ENCODE measurements at places on chromosomes 2 and 18.

DNA sequence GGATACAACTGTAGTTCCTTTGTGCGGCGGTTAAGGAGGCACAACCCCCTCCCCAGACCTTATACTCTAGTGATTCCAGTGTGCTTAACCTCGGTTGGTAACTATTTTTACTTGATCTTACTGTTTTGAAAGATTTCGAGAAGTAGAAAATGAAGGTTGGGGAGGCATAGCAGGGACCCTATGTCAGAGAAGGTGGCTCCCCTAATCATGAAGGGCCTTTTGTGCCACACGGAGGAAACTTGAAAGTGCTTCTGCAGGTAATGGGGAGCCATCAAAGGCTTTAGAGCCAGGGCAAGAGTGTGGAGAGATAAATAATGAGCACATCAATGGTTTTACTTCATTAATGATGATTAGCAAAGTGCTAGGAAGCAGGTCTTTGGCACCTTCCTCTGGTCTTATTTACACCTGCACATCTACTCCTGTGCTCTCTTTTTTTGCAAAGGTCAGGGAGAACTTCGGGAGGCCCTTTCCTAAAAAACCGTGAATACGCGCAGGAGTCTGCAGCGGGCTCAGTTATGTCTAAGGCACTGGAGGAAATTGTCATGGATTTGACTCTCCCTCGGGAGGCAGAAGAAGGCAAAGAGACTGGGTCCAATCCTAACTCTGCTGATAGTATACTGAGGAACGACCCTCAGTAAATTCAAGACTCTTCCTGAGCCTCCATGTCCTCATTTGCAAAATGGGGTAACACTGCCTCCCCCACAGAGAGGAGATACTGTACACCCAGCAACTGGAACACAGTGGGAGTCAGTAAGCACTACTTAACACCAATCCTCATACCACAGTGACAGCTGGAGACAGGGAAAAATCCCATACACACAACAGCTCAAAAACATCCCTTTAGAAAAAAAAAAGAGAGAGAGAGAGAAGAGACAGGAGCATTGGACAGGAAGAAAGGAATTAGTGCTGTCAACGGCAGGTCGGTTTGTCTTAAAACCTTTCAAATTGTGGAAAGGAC is 81.6 kb downstream of the DDX1 start:
- DNase-seq, result no peak

DNA sequence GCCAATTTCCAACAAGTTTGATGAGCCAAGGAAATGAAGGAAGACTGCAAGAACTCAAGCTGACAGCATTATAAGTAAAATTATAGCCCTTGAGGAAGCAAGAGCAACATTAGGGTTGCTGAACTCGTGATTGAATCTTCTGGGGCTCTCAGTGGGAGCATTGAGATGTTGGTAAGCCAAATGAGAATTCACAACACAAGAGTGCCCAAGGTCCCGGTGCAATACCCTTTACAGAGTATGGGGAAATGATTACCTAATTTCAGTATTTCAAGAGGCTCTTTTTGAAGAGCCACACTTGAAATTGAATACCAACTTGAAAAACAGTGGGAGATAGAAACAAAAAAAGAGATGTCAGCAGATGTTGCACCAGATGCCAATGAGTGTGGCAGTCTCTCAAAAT is 554.5 kb downstream of the STK39 start:
- peak; percentile 27 for DNase-seq

DNA sequence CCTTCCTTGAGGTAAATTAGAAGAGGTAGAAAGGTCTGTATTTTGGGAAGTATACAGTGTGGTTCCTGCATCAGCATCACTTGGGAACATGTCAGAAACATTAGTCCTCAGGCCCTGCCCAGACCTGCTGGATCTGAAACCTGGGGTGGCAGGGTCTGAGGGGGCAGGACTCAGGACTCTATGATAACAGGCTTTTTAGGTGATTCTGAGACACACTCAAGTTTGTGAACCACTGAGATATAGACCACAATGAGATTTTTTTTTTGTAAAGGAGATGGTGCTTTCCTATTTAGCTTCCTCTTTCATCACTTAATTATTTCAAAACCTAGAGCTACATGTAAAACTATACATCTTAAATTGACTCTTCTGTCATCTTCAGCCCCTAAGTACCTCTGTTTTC is 262.7 kb upstream of the SPOPL start:
- DNase-seq, result no peak

- no peak for DNase-seq
These were observed 18.1 kb upstream of the ADGRF3 start for GRCh38 chr2:26364669-26365068.

DNA sequence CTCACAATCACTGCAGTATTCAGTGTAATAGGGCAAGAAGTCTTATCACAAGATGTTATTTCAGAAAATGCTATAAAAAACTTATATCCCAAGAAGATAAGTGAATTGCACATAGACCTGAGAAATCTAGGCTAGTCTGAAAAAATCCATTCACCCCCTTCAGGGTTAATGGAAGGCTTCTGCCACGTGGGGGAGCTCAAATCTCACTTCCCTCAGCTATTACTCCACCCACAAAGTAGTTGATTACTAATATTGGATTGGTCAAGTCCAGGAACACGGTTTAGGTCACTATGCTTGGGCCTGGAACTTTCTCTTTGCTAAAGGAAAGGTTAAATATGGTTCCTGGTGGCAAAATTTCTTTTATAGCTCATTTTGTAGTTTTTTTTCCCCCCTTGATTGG is 51.2 kb upstream of the ADAM23 start:
- DNase-seq, result peak; percentile 8

DNA sequence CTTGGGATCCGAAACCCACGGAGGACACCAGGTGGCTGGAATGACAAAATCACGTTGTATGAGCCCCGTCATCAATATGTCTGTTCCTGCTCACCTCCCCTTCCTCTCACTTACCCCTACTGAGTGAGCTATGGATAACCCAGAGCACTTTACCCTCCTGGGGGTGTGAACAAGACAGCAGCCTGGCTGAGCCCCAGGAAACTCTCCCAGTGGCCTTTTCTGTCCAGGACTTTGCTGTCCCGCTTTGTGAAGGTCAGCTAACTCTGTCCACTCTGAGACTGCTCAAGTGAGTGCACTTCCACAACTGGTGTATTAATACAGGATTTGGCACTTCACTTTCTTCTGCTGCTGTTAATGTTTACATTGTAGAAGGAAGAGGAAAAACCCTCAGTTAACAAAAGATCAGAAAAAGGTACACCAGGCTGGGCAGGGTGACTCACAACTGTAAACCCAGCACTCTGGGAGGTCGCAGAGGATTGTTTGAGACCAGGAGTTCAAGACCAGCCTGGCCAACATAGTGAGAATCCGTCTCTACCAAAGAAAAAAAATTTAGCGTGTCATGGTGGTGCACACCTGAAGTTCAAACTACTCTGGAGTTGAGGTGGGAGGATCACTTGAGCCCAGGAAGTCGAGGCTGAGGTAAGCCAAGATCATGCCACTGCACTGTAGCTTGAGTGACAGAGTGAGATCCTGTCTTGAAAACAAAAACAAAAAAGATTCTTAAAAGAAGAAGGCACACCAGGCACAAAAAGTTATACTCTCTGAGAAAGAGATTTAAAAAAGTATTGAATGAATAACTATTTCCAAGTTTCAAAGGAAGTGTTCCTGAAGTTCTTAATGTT is 90.3 kb downstream of the CLHC1 start:
- no peak for DNase-seq

- DNase-seq, result no peak
These were observed 24.2 kb downstream of the ITGB1BP1 start for GRCh38 chr2:9398881-9399780.

DNA sequence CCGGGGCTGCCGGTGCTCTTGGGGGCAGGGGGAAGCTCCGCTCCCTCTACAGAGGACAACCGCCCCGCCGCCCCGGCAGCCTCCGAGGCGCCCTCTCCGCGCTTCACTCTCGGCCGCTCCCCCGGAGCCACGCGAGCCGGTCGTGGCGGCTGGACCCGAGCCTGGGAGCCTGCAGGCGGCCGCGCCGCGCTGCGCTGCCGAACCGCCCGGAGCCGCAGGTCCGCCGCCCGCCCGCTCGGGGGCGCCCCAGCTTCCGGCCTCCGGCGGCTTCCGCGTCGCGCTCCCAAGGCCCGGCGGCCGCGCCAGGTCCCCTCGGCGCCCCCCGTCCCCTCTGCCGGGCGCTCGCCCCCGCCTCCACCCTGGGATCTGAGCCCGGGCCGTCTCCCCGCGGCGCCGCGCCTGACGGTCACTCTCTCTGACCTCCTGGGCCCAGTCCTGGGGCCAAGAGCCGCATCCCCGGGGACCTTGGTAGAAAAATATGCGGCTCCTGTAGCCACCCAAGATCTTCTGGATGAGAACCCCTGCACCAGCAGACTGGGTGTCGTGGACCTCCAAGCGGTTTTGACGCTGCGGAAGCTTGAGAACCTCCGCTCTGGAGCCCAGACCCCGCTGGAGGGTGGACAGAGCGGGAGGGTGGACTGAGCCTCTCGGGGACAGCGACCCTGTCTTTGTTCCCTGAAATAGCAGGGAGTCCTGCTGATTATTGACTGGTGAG is 44.3 kb downstream of the SERTAD2 start:
- DNase-seq, result peak; percentile 24

GRCh38 chr2:210577263-210578071 is 21.1 kb downstream of the CPS1 start:
- DNase-seq, result peak; percentile 51

DNA sequence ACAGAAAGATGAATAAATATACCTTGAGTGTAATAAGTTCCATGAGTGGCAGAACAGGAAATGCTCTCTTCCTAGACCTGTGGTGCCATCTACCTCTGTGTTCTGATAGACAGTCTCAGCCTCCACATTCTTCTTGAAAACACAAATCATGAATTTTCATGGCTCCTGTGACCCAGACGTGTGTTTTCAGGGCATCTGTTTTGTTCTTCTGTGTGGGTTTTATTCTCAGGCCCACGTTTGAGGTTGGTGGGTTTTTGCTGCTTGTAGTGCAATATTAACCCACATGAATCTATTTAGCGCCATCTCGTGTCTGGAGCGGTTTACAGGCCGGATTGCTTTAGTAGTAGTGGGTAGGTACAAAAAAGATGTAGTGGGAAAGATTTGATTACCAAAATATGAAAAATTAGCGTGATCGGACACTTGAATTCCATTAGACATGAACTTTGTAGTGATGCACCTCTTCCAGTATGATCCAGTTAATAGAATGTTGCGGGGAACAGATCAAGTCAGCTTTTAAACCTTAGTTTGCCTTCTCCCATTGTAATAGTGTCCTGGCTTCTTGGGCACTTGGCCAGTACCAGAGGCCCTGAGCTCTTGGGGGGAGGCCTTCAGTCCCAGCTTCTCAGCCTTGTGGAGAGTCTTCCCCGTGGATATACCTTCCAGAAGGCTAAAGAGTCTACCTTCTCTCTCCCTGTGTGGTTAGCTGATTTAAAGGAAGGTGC is 256.5 kb downstream of the TPGS2 start:
- peak; percentile 45 for DNase-seq

- DNase-seq, result peak; percentile 82
These were observed 352.6 kb downstream of the SS18 start for GRCh38 chr18:25737710-25738311.

DNA sequence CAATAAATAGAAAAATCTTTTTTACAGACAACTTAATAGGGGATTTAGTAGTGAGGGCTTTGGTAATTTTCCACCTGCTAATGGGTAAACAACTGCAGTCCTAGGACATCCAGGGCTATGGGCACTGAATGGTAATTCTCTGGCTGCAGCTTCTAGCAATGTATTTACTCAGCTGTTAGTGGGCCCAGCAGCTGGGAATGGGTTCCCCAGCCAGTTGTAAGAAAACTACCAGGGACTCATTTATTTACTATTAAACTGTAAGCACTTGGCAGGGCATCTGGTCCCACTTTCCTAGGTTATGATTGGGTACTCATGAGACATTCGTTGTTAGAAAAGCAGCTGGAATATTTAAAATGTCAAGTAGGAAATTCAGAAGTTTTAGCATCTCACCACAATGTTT is 363.8 kb upstream of the TRIB2 start:
- DNase-seq, result no peak

DNA sequence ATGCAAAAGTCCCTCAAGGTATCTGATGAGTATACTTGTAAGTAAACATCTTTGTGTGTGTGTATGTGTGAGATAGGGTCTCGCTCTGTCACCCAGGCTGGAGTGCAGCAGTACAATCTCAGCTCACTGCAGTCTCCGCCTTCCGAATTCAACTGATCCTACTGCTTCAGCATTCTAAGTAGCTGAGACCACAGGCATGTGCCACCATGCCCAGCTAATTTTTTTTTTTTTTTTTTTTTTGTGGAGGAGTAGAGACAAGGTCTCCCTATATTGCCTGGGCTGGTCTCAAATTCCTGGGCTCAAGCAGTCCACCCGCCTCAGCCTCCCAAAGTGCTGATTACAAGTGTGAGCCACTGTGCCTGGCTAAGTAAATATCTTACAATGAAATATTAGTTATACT is 23.2 kb downstream of the ADAM17 start:
- no peak for DNase-seq

- DNase-seq, result no peak
These were observed 335.6 kb downstream of the PIK3C3 start for GRCh38 chr18:42290318-42291307.

DNA sequence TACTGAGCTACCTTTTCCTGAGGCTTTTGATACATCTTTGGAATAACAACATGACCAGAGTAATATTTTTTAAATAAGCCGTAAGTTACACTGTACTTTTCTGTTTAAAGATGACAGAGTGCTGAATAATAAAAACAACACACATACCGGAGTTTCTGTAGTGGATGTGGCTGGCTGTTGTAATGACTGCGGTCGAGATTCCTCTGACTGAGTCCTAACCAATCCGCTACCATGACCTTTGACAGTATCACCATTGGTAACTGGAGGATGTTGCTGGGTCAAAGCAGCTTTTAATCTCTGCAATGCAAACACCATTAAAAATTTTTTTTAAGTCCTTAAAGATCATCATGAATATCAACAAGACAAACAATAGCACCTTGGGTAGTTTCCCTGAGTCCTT is 70.7 kb downstream of the ATF2 start:
- peak; percentile 88 for DNase-seq

DNA sequence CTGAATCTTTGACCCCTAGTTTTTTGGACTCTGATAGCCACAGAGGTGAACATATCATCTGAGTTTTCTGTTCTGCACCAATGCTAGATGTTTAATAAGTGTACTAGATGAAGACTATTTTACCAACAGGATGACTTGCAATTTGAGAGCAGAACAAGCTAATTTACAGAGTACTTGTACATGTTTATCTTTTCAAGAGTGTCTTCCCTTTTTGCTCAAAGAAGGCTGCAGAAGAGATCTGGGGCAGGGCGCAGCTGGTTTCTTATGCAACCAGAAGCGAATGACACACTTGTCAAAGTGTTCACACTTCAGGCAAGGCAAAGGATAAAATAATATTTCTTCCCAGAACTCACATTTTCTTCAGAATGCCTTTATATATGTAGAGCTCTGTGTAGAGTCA is 86.0 kb downstream of the VWA3B start:
- no peak for DNase-seq
